ENCODE measurements at places on chromosomes 3 and 15.

DNA sequence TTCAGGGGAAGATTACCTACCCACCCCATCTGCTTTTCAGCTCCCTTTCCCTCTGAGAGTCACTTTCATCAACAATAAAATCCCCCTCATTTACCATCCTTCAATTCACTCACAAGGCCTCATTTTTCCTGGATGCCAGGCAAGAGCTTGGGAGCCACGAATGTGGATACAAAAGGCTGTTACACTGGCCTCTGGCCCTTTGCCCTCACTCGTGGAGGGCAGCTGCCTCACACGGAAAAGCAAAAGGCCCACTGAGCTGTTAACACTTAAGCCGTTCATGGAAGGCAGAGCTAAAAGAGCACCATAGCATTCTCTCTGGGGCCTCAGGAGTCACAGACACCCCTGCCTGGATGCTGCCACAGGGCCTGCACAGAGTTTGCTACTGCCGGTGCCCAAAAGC, 102.4 kb upstream of the TUSC7 start:
- no peak for DNase-seq

DNA sequence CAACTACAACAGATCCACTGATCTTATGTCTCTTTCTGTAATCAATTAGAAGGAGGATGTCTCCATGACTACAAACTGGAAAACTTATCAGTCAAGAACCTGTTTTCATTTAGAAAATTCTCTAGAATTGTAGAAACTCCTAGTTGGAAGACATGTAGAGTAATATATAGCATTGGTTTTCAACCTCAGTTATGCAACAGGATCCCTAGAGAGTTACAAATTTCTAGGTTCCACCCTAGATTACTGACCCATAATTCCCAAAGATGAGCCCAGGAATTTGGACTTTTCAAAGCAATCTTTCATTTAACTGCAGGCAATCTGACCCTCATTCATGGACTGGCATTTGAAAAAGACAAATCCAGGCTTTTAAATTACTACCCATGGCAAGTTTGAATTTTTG, 116.9 kb upstream of the RAP2B start:
- no peak for DNase-seq

DNA sequence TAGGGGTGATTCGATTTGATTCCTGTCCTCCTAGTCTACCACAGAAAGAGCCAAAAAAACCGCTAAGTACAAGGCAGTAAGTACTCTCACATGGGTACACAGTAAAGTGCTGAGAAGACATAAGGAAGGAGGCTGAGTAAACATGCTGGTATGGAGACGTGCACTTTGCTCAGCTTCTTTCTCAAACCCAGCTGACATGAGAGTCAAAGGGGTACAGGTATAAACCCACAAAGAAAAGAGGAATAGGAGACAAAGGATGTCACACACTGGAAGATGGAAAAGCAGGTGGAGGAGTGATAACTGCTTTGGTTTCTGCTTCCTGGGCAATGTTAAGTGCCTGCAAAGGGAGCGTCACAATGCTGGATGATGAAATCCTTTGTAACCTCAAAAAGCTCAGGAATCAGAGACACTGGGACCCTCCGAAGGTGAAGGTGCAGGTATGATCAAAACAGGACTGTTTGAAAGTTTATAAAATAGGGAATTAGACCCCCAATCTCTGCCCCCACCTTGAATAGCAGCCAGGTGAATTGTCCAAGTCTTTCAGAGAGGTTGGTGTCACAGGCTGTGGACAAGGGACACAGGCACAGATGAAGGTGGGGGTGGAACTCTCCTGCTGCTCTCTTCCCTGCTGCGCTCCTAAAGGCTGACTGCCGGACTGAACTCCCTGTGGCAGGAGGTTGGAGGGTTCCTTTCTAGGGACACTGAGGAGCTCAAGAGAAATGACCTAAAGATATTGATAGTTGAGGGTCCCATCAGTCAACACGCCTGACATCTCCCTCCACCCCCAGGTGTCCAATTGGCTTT, 101.8 kb downstream of the RAB11A start:
- DNase-seq, result no peak

DNA sequence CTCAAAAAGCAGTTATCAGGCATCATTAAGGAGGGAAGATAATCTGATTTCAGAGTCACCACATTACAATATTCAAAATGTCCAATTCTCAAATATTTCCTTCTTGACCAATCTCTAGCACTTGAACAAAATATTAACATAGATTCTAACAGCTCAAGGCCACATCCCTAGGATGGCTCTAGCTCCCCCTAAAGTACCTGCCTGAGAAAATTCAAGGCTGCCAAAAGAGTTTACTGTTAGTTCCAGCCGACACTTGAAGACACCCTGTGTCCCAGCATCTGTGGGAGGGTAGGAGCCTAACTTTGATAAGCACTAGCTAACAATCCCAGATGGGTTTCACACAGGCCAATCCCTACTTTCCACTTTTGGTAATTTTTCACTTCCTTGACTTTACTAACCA, 10.4 kb downstream of the NSMCE3 start:
- no peak for DNase-seq

DNA sequence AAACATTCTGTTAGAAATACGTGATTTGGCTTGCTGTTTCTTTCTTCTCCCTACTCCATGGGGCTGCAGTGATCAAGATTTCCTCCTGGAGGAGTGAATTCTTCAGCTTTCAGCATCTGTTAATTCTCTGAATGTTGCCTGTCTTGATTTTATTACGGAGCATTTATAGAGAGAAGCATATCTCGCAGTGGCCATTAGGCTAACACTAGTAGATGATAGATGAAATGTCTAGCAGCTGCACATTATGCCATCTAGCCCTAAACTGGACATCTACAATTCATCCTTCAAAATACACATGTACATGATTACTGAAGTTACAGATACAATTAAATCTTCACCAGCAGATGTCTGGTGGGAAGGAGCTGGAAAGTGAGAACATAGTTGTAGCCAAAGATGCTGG, 769.8 kb upstream of the NECTIN3 start:
- DNase-seq, result no peak

GRCh38 chr3:75136100-75136897, 521.8 kb upstream of the CNTN3 start:
- DNase-seq, result no peak

- DNase-seq, result no peak
Measured at GRCh38 chr3:121796970-121797369, 37.9 kb downstream of the IQCB1 start.

GRCh38 chr3:66342717-66343356, 122.0 kb downstream of the SLC25A26 start:
- no peak for DNase-seq

- no peak for DNase-seq
Measured at GRCh38 chr15:62785881-62786828, 256.4 kb upstream of the TPM1 start.

DNA sequence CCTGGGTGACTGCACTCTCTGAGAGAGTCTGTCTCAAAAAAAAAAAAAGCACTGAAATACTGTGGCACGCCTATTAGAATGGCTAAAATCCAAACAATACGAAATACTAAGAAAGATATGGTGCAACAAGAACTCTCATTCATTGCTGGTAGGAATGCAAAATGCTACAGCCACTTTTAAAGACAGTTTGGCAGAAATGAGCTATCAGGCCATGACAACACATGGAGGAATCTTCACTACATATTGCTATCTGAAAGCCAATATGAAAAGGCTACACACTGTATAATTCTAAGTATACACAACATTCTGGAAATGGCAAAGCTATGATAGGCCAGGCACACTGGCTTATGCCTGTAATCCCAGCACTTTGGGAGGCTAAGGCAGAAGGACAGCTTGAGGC, 18.8 kb downstream of the DPPA2 start:
- DNase-seq, result no peak

DNA sequence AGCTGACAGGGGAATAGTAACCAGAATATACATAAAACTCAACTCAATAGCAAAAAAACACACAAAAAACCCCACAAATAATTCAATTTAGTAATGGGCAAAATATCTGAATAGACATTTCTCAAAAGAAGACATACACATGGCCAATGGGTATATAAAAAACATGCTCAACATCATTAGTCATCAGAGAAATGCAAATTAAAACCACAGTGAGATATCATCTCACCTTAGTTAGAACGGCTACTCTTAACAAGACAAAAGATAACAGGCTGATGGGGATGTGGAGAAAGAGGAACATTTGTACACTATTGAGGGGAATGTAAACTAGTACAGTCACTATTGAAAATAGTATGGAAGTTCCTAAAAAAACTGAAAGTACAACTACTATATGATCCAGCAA, 678.6 kb downstream of the MECOM start:
- no peak for DNase-seq

DNA sequence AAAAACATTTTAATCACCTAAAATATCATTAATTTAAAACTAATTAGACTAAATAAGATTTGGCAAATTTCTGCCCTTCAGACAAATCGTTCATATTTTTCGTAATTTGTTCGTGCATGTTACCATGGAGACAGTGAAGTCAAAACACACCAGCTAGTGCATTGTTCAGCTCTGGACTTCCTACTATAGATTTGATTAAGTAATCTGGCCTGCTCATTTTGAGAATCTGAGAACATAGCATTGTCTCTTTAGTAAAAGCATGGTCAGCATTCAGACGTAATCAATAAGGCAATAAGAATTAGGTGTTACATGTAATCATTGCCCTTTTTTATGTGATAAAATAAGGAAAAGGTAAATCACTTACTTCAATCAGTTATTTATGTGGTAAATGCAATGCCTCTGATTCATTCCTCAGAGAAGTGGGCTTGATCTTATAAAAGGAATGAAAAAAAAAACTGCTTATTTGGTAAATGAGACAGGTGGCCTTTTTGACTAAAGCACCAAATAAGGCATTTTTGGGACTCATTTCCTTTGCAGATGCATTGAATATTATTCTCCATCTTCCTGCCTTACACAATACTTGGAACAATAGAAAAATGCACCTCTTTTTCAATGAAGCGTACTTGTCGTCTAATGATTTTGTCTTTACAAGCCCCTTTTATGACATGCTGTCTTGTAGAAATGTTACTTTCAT, 84.5 kb upstream of the FNDC3B start:
- DNase-seq, result no peak

DNA sequence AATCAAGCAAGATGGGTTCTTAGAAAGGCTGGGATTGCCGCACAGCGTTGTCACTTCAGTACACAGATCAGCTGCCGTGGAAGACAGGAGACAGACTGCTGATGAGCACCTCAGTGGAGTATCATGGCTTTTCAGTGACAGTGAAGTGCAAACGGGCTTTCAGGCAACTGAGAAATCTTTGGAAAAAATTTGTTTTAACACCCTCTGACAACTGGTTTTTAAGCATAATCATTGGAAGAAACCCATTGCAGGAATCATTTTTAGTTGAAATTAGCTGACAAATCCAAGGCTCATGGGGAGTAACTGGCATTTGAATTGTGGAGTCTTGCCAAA, 418.8 kb downstream of the OTOL1 start:
- DNase-seq, result no peak

- no peak for DNase-seq
Measured at GRCh38 chr15:75718328-75718727, 5.7 kb upstream of the CSPG4 start.

DNA sequence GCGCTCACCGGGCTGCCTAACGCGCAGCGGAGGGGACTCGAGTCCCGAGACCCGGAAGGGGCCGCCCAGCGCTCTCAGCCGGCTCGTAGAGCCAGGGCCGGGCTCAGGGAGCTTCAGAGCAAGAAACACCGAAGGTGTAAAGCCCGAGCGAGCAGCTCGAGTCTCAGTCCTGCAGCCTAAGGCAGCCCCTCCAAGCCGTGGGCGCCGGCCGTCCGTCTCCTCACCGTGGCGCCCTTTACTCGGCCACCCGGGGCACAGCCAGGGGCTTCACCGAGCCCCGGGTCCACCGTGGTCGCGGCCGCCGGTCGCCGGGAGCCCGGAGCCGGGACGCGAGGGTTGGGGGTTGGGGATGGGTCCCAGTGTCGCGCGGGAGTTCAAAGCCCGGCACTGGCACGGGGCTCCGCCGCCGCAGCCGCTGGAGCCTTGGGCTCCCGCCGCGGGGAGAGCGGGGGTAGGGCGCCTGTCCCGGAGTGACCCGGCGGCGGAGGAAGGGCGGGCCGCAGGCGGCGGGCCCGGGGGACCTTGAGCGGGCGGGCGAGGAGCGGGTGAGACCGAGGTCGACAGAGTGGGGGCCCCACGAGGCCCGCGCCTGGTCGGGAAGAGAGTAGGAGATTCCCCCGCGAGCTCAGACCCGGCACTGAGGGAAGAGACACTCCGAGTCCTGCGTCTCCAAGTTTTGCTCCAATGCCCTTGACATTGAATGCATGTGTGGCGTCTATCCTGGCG, 26.9 kb upstream of the THRB start:
- DNase-seq, result no peak

GRCh38 chr3:178439504-178439903, 96.7 kb upstream of the KCNMB2 start:
- DNase-seq, result peak; percentile 37

DNA sequence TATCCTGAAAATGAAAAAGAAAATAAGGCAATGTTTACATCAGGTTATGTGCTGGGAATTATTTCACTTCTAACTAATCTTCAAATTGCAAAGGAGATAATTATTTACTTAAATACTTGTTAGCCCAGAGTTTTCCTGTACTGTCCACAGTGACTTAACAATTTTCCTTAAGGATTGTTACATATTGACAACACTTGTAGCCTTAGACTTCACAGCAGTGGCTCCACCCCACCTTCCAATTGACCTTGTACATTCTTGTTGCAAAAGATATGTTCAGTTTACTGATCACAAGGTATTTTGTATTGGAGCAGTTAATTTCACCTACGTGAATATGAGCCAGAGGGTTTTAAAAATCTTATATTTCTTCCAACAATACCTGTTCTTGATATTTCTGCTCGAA, 376.9 kb downstream of the CNTN6 start:
- no peak for DNase-seq

- no peak for DNase-seq
Measured at GRCh38 chr3:107797586-107797985, 274.8 kb downstream of the BBX start.

GRCh38 chr3:59821274-59821673, 771.4 kb upstream of the CFAP20DC start:
- no peak for DNase-seq

- no peak for DNase-seq
Measured at GRCh38 chr3:118618247-118619040, 416.2 kb downstream of the IGSF11 start.

DNA sequence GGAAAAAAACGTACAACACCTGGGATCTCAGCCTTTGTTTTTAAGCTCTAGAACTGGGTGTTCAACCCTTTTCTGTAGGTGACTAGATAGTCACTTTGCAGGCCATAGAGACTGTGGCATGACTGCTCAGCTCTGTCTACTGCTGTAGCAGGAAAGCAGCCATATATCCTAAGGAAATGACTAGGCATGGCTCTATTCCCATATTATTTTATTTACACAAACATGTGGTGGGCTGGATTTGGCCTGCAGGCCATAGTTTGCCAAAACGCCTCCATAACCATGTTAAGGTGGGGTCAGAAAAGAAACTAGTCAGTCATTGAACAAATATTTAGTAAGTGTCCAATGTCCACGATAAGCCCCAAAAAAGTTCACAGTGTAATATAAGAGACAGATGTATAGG, 452.5 kb downstream of the MCTP2 start:
- no peak for DNase-seq

Measured in AG04450 (cell line).